ENCODE measurements at places on chromosomes 3 and 15.
A peak's percentile ranks its signal among the peaks of the same experiment; 100 is the strongest.

DNA sequence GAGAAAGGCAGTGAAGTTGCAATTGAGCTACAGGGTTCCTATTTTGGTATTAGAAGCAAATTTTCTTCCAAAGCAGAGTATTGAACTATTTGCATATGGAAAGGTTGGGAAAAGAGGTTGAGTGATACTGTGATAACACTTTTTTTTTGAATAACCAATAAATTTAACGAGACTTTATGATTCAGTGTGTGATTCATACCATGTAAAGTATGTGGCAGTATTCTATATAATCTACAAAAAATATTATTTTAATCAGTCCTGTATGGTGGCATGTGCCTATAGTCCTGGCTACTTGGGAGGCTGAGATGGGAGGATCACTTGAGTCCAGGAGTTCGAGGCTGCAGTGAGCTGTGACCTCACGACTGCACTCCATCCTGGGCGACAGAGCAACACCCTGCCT, 206.9 kb downstream of the BBX start:
- peak; percentile 36 for DNase-seq

DNA sequence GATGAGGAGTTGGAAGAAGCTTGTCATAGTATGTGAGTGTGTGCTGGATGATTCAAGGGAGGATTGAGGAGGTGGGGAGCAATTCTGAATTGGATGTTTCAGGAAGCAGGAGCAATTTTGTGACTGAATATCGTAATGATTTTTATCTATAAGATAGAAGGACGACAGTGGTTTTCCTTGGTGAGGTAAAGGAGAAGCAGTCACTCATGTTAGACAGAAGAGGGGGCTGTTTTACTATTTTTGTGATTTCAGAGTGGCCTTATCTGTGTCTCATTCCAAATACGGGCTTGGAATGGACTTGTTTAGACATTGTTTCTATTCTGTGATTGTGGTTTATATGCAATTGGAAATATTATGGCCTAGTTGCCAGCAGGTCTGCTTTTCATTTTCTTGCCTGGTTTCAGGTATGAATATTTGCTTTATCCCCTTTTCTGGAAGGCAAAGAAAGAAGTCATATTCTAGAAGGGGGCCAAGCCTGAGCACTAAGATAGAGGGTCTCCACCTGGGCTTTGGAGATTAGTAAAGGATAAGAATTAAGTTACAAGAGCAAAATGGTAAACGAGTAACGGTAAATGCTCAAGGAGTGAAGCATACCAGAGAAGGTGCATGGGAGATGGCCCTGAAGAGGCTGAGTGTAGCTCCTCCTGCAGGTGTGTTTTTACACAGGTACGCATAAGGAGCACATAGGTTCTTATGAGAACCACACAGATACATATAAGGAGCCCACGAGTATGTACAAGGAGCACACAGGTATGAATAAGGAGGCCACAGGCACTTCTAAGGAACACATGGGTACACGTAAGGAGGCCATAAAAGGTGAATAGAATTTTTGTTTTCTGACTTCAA, 124.6 kb upstream of the KCNAB1 start:
- peak; percentile 67 for DNase-seq

GRCh38 chr3:27194861-27195483, 174.2 kb downstream of the NEK10 start:
- peak; percentile 18 for DNase-seq

DNA sequence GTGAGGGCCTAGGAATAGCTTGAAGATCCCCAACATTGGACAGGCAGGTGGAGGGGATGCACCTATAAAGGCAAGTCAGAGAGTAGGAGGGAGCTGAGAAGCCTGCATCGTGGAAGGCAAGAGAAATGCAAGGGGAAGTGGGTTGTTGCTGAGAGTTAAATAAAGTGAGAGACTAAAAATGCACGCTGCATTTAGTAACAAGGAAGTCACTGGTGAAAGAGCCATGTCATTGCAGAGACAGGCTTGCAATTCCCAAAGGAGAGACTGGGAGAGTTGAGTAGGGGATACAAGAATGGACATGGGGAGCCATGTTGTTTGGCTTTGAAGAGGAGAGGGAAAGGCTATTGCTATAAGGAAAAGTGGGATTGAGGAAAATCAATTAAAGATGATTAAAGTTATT, 77.0 kb upstream of the HEG1 start:
- DNase-seq, result no peak

DNA sequence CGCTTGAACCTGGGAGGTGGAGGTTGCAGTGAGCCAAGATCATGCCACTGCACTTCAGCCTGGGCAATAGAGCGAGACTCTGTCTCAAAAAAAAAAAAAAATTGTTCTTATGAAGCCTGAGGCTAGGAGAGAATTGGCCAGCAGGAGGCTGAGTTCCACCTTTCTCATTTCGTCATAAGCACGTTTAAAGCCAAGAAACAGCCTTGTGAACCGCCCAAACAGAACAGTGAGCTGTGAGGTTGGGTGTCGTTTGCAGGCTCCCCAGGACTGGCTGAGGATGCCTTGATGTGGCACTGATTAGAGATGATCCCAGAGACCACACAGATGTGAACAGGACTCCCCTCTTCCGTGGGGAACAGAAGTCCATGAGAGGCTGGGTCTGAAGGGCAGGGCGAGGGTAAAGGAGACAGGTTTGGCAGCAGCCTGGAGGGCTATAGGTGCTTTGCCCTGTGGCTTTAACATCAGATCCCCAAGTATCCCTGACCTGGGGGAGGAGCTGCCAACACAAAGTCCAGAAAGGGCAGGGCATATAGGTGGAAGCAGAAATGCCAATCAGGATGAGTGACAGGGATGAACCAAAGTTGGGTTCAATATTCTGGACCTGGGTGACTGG, 52.9 kb downstream of the CLEC3B start:
- peak; percentile 55 for DNase-seq

GRCh38 chr15:96209285-96209735, 121.2 kb upstream of the NR2F2 start:
- DNase-seq, result no peak

DNA sequence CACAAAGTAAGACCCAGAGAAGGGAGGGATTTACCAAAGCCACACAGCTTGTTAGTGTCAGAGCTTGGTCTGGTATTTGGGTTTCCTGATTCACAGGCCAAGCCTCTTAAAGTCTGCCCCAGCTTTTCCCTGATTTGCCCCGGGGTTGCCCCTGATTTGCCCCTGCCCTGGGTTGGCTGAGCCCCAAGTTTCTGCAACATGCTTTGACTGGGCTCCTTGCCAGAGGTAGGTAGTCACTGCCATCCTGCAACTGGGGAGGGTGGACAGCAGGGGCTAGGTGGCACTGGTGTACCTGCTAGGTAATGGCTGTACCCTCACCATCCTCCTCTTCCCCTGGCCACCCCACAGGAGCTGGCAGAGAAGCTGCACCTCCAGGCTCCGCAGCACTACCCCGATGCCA, 2.5 kb downstream of the MPI start:
- DNase-seq, result peak; percentile 53

- DNase-seq, result peak; percentile 93
These were observed 5.2 kb upstream of the PRKCD start for GRCh38 chr3:53155760-53156159.

- no peak for DNase-seq
These were observed 7.1 kb downstream of the ISLR2 start for GRCh38 chr15:74137537-74137894.

- DNase-seq, result peak; percentile 44
These were observed 4.7 kb upstream of the BNC1 start for GRCh38 chr15:83289160-83289559.

DNA sequence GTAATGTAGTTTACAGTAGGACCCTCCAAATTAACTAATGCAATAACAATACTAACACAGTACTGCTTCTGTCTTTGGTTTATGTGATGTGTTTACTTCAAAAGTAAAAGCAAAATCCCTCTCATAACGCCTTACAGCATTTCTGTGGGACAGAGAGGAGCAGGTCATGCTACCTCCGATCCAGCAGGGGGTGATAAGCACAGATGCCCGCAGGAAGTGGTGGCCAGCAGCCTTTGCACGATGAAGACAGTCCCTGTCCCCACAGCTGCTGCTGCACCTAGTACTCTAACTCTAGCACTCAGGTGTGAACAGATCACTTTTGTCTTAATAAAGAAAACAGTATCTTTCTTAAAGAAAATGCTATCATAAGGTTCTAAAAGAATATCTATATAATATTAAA, 38.3 kb downstream of the ANO10 start:
- DNase-seq, result no peak

DNA sequence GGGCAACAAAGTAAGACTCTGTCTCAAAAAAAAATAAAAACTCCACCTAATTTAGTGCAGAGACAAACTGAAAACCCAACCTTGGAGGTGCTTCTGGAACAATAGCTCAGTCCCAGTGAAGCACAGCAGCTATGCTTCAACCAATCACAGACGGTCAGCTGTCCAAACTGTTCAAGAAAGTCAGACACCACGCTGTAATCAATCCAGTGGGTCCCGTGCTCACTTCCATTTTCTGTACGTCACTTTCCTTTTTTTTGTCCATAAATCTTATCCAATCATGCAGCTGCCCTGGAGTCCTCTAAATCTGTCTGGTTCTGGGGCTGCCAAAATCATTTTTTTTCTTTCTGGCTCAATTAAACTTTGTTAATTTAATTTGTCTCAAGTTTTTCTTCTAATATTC, 93.6 kb upstream of the FAM174B start:
- DNase-seq, result no peak

DNA sequence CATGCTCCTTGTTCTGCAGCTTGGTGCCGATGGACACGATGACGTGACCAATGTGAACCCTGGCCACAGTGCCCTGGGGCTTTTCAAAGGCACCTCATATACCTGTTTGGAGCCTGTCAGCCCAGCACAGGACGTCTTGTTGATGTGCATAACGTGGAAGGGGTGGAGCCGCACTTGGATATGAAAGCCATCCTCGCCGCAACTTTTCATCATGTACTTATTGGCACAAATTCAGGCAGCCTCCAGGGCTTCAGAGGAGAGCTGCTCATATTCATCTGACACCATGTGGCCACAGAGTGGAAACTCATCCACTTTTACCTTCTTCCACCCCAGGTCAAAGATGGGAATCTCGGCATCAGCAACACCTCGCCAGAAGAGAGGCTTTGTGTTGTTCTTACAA, 24.7 kb downstream of the POPDC2 start:
- DNase-seq, result no peak

- no peak for DNase-seq
These were observed 394.1 kb upstream of the NECTIN3 start for GRCh38 chr3:110677506-110677905.

- DNase-seq, result no peak
These were observed 11.3 kb upstream of the RBSN start for GRCh38 chr3:15110206-15110605.

- DNase-seq, result no peak
These were observed 59.6 kb upstream of the IQSEC1 start for GRCh38 chr3:13132731-13133410.

DNA sequence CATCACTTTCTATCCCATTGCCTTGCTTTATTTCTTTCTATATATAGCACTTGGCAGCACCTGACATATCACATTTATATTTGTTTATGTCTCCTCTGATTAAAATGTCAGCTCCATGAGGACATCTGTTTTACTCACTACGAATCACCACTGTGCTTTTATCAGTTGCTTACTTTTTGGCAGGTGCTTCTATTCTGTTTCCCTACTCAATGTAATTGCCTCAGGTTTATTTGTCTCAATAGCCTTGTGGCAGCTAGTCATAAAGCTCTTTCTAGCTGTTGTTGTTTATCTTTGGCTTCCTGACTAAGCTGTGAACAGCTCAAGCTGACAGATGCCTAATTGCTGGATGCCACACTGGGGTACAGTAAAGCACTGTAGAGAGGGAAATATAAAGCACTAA, 85.5 kb downstream of the VPS13C start:
- DNase-seq, result peak; percentile 48

GRCh38 chr3:111311709-111312235, 230.2 kb upstream of the CD96 start:
- no peak for DNase-seq

DNA sequence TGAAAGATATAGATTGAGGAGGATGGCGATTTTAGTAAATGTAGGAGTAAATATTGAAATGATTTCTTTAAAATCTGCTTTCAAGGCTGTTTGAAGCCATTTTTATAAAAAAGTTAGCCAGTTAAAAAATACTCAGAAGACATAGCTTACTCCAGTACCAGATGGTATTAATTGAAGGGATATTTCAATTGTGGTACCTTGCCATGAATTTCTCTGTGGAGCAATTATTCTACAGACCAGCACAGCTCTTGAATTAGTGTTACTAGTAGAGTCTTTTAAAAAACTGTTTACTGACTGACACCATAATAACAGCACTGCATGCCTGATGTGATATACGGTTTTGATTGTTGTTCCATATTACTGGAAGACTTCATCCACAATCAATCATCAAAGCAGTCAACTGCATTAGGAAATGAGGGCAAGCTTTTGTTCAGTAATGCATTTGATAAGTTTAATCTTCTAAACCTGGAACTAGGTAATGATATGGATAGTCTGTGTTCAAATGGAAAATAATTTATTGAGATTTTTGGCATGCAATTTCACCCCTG, 106.4 kb downstream of the MFSD1 start:
- no peak for DNase-seq

DNA sequence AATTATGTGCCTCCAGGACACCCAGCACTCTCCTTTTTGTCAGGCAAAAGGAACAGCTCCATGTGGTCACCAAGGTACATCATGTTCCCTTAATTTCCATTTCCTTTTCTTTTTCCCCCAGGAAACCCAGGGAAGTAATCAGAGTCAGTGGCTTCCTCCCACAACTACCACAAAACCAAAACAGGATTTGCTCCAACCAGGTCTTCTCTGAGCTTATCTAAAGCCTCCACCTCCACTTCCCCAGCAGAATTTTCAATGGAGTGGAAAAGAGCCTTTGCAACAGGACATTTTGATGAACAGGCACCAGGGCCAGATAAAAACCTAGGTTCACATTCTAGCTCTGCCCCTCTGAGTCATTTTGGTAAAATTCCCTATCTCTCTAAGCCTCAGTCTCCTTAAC, 154.3 kb downstream of the NR2F2 start:
- no peak for DNase-seq

GRCh38 chr3:152717252-152717651, 117.7 kb upstream of the P2RY1 start:
- DNase-seq, result no peak

DNA sequence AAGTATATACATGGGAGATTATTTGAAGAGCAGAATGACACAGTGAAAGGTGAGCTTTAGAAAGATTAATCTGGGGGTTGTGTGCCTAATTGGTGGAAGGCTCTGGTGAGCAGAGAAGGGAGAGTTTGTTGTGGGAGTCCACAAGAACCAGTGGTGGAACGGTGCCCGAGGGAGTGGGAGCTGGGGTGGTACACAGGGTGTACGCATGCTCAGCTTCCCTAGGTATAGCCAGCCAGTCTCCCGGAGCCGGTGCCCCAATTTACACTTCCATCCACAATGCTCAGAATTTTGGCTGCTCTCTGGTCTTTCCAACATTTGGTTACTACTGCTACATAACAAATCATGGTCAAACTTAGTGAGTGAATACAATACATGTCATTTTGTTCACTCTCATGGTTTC, 92.5 kb downstream of the MITF start:
- no peak for DNase-seq

Measured in PC-3 (cell line).